ENCODE measurements at places on chromosomes 4 and X.

DNA sequence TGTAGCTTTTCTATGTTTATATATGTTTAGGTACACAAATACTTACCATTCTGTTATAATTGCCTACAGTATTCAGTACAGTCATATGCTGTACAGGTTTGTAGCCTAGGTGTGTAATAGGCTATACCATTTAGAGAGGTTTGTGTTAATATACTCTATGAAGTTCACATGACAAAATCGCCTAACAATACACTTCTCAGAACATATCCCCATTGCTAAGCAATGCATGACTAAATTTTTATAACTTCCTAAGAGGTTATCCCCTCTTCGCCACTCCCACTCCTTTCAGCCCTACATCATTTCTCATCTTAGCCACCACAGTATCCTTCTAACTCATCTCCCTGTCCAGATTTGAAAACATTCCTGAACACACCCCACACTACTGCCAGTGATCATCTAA lies 83.7 kb upstream of the ZCCHC13 start:
- no peak for DNase-seq

GRCh38 chr4:28639747-28640146 lies 1779.1 kb downstream of the STIM2 start:
- DNase-seq, result no peak

DNA sequence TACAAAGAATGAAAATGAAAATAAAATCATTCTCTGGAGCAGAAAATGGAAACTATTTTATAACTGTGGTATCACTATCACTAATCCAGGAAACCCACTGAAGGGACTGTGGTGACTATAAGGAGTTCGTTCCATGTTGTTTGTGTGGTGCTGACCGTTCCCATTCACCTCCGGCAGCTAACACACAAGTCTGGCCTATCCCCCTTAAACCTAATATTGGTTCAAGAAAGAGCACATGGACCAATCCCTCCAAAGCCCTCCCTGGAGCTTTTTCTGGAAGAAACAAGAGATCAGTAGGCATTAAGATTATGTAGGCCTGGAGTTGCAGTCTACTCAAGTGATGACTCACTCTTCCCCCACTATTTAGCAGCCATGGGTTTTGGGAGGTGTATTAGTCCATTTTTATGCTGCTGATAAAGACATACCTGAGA lies 25.9 kb upstream of the FAM241A start:
- no peak for DNase-seq

GRCh38 chr4:180630012-180630665 lies 1613.1 kb upstream of the TENM3 start:
- no peak for DNase-seq

GRCh38 chr4:26780539-26780938 lies 80.1 kb upstream of the STIM2 start:
- DNase-seq, result no peak

- DNase-seq, result no peak
Observed at GRCh38 chrX:39779952-39780783, 317.6 kb downstream of the BCOR start.

- peak; percentile 43 for DNase-seq
Observed at GRCh38 chr4:154618708-154619315, 6.4 kb upstream of the FGG start.

GRCh38 chr4:154503598-154503997 lies 12.0 kb upstream of the DCHS2 start:
- no peak for DNase-seq

GRCh38 chr4:111991797-111992196 lies 153.5 kb upstream of the FAM241A start:
- no peak for DNase-seq

- no peak for DNase-seq
Observed at GRCh38 chr4:84862064-84862463, 104.4 kb downstream of the WDFY3 start.

DNA sequence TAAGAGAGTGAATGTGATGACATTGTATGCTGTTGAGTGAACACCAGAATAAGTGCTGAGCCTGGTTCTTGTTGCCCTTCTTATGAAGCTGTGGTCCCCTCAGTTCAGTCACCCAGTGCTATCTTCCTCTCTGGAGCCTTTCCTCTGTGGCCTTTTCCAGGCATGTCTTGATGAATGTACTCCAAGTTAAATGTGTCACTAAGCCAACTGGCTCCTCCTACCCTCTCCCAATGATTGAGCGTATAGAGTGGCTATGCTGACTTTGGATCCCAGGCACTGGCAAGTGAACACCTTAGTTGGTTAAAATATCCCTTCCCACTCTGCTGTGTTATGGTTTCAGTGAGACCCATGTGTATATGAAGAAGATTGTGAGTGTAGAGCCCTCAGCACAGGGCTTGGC lies 134.1 kb upstream of the MAMLD1 start:
- DNase-seq, result no peak

- peak; percentile 3 for DNase-seq
Observed at GRCh38 chr4:88219099-88219498, 60.7 kb upstream of the ABCG2 start.

GRCh38 chr4:68871809-68872642 lies 56.2 kb downstream of the UGT2B10 start:
- no peak for DNase-seq
